GM12891 (cell line): ENCODE measurements at places on chromosomes 4 and X.
A peak's percentile ranks its signal among the peaks of the same experiment; 100 is the strongest.

DNA sequence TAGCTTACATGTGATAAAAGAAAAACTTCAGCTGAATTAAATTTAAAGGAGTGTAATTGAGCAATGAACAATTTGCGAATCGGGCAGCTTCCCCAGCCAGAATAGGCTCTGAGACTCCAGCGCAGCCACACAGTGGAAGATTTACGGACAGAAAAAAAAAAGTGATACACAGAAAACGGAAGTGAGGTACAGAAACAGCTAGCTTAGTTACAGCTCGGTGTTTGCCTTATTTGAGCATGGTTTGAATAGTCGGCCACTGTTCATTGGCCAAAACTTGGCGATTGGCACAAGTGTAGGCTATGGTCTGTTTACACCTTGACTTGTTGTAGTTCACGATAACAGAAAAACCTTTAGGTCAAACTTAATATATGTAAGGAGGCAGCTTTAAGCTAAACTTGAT, 16.7 kb upstream of the SUPT20HL1 start:
- DNase-seq, result peak; percentile 2

DNA sequence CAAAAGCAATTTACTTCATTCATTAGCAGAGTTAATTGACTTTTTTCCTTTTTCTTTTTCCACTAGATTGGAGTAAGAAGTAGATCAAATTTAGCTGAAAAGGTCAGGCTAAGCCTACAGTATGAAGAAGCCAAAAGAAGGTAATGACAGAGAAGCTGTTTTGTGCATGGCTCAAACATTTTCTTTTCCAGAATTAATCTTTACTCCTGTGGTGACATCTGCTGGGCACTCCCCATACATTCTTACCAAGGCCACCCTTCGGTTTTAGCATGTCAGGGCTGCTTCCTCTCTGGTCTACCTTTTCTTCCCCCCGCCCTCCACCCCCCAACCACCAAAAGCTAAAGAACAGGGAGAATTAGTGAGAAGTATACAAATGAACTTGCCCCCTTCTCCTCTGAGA, 70.2 kb downstream of the CLDN22 start:
- DNase-seq, result no peak

DNA sequence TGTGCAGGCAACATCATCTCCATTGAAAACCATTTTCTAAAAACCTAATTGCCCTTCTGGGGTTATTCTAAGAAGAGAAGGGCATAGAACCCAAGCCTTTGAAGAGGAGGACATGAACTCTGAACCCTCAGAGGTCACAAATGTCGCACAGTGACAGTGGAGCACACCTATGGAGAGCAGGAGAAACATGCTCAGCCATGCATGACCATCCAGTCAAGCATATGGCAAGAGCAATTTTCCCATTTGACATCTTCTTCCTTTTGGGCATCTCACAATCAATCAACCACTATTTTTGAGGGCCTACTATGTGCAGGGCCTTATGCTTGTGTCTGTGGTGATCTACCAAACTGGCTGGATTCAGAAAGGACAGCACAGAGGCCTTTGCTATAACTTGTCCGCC, 30.1 kb upstream of the AFF2 start:
- DNase-seq, result no peak

GRCh38 chr4:73869130-73870055, at the start of gene CXCL1:
CXCL1 (plus strand) TSS chr4:73869393; CDS start chr4:73869471, 78 bp downstream.
- no peak for DNase-seq

- DNase-seq, result no peak
These were observed 19.3 kb downstream of the EPHA5 start for GRCh38 chr4:65651031-65651430.

DNA sequence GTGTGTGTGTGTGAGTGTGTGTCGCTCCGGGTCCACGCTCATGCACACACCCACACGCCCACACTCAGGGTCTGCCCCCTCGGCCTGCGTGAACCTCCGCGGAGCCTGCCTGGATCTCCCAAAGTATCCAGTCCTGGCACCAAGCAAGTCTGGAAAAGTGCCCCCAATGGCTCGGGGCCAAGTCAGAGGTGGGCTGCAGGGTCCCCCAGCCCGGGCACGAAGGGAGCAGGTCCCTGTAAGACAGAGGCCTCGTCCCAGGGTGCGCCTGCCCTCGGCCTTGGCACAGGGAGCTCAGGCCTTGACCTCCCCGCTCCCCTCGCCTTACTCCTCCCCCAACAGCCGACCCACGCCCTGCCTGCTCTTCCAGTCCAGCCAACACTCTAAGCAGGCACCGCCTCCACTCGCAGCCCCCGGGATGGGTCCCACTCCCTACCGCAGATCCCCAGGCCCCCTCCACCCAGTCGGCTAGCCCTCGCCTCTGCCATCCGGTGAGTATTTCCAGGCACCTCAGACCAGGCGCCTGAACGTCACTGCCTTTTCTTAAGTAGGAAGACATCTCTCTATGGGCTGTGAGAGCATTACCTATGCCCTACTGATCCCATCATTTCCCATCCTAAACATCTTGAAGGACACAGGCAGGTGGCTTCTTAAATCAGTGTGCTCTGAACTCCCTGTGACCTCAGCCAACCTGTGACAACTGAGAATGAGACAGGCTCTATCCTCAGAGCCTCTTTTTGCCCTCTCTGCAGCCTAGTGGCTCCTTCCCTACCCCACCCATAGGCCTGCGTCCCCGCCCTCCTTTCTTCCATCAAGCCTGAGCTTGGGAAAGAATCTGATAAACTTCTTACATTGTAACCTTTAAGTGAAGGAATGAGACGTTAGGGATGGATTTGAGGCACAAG, 704 bp downstream of the FAM114A1 start:
- no peak for DNase-seq

- DNase-seq, result no peak
These were observed 3.0 kb upstream of the IL13RA1 start for GRCh38 chrX:118724365-118724764.

DNA sequence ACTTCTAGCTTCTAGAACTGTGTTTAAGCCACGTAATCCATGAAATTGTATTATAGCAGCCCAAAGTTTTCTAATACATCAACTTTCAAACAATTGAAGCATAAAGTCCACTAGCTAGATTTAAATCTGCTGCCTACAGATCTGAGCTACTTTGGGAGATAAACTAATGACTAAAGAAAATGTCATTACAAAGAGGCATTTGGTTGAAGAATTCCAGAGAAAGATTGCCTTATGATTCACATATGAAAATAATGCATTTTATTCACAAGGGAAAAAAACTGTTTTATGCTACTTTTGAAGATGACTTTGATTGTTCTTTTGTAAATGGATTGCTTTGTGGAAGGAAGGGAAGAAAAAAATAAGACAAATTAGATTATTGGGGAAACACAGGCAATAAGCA, 124.1 kb upstream of the SLIT2 start:
- DNase-seq, result no peak
